Lower leg skin (tissue), 4 donors: ENCODE measurements at places on chromosomes 5 and 9.
A peak's percentile ranks its signal among the peaks of the same experiment; 100 is the strongest.

DNA sequence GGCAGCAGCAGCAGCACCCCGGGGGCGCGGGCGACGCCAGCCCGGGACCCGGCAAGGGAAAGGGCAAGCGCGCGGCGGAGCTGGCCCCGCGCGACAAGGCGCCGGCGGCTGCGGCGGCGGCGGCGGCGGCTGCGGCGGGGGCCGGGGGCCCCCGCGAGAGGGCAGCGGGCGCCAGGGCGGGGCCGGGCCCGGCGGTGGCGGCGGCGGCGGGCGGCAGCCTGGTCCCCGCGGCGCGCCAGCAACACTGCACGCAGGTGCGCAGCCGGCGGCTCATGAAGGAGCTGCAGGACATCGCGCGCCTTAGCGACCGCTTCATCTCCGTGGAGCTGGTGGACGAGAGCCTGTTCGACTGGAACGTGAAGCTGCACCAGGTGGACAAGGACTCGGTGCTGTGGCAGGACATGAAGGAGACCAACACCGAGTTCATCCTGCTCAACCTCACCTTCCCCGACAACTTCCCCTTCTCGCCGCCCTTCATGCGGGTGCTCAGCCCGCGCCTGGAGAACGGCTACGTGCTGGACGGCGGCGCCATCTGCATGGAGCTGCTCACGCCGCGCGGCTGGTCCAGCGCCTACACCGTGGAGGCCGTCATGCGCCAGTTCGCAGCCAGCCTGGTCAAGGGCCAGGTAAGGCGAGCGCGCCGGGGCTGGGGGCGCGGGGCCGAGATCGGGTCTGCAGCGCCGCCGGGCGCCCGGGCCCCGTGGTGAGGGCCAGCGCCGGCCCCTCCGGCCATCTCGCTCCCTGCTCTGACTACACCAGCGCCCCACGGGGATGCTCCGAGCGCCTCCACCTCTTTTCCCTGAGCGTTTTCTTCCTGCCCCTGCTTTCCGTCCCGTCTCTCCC is at the start of gene UBE2QL1:
Gene UBE2QL1, plus strand, starts transcription at position 238 of the 843 bp plus-strand sequence. Its CDS starts 35 bp downstream, at position 273.
- DNase-seq, result no peak

DNA sequence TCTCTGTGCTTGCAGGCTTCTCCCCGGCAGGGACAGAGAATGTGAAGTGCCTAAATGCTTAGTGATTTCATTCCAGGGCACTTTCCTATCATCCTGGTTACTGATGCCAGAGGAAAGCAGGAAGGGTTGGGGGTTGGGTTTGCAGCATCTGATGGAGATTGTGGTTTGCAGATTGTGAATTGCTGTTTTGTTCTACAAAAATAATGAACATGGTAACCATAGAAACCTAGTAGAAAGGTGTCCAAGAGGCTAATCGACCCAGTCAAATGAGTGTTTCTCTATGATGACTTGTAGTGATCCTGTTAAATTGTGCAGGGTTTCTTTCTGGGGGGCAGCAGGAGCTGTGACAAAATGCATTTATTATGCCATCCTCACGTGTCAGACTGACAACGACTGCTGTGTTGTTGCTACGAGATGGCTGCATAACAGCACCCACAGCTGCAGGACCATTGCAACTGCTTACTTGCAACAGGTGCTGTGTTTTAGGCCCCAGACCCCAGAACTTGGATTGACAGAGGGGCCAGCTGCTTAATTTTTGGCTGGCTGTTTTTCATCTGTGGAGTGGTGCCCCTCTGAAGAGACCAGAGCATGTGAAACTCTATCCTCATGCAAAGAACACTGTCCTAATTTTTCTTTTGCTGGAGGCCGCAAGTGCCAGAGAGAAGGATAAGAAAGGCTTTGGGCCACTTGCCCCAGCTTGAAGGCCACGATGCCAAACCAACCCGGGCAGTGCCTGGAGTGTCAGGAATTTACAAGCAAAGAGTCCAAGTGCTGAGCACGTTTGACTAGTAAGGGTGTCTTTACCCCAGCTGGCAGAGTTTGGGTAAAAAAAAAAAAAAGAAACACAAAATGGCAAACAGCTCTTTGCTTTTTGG is 397.8 kb downstream of the GADD45G start:
- DNase-seq, result no peak

DNA sequence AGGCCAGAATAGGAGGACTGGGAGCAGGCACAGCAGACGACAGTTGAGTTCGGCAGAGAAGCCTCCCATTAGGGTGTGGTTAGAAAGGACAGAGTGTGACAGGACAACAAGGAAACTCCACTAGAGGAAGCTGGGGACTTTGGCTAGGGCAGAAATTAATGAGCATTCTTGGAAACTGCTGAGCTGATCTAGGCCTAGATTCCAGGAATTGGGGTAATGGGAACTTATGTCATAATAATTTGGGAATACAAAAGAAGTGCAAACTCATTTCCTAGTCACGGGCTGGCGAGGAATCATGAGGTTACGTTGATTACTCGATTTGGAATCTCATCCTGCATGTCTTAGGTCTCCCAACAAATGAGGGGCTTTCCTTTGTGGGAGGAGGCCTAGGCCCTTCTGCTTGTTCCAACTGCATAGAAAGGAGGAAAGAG is 144.6 kb upstream of the RPS23 start:
- DNase-seq, result peak; percentile 92

GRCh38 chr9:75941577-75942311 is 51.3 kb downstream of the PCSK5 start:
- DNase-seq, result no peak

- no peak for DNase-seq
Observed at GRCh38 chr9:12271421-12271891, 421.7 kb upstream of the TYRP1 start.

DNA sequence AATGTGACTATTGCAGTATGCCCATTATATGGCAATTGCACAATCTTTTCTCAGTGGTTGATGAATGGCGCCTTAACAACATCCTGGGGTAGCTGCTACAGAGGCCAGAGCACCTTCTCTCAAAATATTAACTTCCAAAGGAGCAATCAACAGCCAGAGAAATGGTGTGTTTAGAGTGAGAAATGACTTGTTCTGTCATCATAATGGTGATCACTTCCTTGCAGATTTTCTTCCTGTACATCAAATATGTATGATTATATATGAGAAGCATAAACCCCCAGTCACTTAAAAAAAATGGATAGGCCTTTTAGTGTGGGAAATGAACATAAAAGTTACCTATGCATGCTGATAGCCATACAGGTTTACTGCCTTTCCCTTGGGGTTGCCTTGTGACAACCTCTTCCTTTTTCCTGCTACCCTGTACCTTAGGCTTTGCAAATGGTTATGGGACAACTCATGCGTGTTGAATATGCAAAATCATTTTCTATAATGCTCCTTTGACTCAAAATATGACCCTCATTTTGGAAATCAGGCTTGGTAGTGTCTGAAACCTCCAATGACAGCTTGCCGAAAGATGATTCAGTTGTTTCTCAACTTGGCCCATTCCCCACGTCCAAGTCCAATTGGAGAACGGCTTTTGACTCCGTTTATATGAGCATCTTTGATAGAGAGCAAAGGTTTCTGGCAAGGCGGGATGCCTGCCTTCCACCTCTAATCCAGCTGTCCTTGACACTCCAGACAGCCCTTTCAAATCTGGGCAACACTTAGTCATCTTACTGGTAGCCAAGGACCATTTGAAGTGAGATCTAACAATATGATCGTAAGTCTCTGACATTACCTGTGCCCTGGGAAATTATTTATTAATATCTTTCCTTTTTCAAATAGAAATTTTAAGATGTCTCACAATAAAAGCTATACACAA is 69.3 kb downstream of the SLC1A1 start:
- DNase-seq, result no peak

GRCh38 chr5:85132269-85132668 is 747.6 kb upstream of the EDIL3 start:
- no peak for DNase-seq

DNA sequence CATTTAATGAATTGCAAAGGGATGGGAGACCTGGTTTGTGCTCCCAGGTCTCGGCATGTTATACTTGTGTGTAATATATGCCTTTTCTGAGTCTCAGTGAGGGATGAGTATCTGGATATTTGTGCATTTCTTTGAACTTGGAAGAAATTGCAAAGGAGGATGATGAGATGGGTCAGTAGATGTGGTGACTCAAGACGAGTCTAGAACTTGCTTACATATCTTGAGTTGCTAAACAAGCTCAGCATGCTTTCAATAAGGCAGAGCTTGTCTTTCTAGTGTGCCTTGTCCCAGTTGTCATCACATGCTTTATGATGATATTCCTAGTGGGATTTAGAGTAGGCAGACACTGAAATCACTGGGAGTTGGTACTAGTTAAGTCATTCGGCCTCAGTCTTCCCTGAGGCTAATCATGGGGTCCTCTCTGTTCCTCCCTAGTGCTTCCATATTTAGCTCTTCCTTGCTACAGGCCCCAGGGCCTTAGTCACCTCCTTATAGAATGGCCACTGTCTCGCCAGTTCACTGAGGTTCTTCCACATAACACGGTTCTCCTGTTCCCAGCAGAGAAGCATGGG is 222.3 kb downstream of the ARRDC3 start:
- DNase-seq, result no peak

- no peak for DNase-seq
Observed at GRCh38 chr9:136724772-136725171, 12.4 kb downstream of the DIPK1B start.

- no peak for DNase-seq
Observed at GRCh38 chr5:140647042-140647419, 399 bp downstream of the NDUFA2 start.

DNA sequence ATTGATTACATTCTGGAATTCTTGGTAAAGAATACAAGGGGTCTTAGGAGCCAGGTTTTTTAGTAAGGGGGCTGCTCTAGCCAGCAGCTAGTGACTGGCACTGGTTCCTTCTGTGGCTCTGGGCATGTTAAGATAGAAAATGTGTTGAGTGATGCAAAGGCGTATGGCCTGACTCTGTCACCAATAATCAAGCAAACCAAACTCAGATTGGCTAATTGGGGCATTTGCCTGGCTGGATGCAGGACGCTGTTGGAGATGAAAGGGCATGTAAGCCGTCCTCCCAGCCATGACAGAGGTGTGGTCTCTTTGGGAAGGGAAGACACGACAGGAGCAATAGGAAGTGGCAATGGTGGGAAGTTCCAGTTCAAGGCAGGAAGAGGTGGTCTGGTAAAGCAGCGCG is 87.6 kb upstream of the CTSL start:
- peak; percentile 32 for DNase-seq

- DNase-seq, result no peak
Observed at GRCh38 chr5:121937762-121938161, 24.0 kb upstream of the SRFBP1 start.

DNA sequence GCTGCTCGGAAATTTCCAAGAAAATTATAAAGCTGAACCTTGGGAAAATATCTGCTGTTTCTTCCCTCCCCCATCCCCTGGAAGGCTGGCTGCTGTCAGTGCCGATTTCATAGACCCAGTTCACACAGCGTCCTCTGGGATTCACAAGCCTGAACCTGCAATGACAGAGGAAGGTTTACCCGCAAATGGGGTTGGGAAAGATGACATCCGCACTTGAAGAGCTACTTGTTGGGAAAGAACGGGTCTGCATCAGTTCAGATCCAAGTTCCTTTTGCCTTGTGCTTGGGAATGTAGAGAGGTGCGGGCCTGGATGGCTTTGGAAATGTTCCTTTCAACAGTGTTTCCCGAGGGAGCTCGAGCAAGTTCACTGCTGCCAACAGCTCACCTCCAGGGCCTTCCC is 13.9 kb downstream of the PCDH12 start:
- no peak for DNase-seq

- peak; percentile 88 for DNase-seq
Observed at GRCh38 chr9:128987805-128988204, 40.3 kb downstream of the NUP188 start.

- no peak for DNase-seq
Observed at GRCh38 chr9:87498811-87499360, 1.2 kb downstream of the DAPK1 start.

GRCh38 chr9:120901755-120902568 is 24.6 kb downstream of the TRAF1 start:
- DNase-seq, result no peak

GRCh38 chr5:2759091-2759490 is 7.6 kb upstream of the IRX2 start:
- DNase-seq, result no peak

GRCh38 chr9:71353720-71354119 is 232.3 kb upstream of the TRPM3 start:
- no peak for DNase-seq

- no peak for DNase-seq
Observed at GRCh38 chr5:138000102-138000723, 32.7 kb downstream of the FAM13B start.

GRCh38 chr9:106657926-106658325 is 205.0 kb upstream of the ZNF462 start:
- no peak for DNase-seq

- DNase-seq, result no peak
Observed at GRCh38 chr9:33633636-33634035, 109.6 kb downstream of the ANKRD18B start.

GRCh38 chr9:13863112-13863511 is 450.8 kb downstream of the NFIB start:
- no peak for DNase-seq

GRCh38 chr5:151950706-151951105 is 26.1 kb upstream of the GLRA1 start:
- no peak for DNase-seq

DNA sequence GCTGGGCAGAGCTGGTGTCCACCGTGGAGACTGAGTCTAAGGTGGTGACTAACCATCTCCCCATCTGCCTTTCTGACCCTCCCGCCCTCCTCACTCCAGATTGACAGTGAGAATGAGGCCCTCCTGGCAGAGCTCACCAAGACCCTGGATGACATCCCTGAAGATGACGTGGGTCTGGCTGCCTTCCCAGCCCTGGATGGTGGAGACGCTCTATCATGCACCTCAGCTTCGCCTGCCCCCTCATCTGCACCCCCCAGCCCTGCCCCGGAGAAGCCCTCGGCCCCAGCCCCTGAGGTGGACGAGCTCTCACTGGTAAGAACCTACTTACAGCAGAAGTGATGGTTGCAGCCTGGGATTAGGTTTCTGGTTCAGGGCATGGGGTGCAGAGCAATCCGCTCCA is 96.5 kb downstream of the PPARGC1B start:
- no peak for DNase-seq

DNA sequence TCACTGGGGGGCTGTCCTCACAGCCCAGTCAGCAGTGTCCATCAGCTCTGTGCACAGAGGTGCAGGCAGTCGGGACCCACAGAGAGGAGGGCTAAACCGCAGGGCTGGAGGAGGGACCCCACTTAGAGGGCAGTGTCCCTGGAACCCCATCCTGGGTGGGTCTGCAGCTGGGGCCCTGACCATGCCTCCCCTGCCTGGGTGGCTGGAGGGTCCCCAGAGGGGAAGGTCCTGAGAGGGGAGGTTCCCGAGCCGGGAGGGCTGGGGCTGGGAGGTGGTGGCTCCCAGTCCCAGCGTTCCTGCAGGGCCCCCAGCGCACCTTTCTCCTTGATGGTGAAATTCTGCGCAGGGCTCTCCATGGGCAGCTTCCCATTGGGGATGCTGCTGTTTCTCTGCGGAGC is 32.7 kb downstream of the EXOC3 start:
- peak; percentile 80 for DNase-seq

DNA sequence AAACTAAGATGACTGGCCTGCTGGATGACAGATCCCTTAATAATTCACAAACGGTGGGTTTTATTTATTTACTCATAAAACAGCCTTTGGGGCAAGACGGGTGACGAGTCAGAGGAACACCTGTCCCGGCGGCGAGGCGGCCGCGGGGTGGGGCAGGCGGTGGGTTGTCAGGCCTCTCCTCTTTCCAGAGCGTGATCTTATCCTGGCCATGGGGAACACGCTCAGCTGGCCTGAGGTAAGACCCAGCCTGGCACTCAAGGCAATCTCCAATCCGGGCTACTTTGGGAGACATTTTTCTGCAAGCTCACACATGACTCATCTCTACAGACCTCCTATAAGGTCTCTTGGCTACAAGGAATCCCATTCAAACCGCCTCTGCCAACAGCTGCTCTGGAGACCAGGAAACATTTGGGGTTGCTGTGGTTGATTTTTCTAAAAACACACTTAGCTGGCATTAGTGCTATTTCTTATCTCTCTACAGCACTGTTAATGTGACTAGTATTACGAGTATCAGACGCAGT is 6.3 kb downstream of the RAPGEF1 start:
- DNase-seq, result no peak
